ENCODE measurements at places on chromosomes 5 and 9.

GRCh38 chr9:123035791-123036190, 2.3 kb downstream of the GPR21 start:
- no peak for DNase-seq

- DNase-seq = peak; percentile 55
Measured at GRCh38 chr5:82406205-82406773, 128.1 kb upstream of the RPS23 start.

DNA sequence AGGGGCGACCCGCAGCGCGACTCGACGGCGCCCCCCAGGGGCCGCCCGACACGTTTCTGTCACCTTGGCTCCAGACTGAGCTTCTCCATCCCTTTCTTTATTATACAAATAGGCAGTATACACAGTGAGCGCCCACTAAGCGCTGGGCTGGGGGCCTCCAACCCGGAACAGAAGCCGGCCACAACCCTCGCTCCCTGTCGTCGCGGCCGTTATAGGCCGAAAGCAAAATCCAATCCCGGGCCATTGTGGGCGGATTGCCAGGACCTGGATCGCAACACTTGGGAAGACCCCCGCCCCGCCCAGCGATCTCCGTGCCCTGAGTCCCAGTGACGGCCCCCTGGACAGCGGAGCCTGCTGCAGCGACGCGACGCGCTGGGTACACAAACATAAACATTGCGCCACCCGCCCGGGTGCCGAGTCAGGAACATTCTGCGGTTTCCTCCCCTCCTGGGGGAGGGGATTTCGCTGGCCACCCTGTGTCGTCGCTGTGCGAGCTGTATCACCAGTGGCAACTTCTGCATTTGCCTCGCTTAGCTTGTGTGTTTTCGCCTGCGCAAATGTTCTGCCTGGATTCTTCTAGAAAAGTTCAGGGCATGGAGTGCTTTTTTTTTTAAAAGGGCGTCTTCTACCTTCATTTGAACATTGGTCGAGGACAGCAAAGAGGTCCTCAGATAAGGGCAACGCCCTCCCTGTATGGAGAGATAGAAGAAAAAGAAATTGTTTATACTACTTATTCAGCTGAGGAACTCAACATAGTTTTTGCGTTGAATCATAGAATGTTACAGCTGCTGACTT, 1.3 kb upstream of the DUSP1 start:
- peak; percentile 96 for DNase-seq

DNA sequence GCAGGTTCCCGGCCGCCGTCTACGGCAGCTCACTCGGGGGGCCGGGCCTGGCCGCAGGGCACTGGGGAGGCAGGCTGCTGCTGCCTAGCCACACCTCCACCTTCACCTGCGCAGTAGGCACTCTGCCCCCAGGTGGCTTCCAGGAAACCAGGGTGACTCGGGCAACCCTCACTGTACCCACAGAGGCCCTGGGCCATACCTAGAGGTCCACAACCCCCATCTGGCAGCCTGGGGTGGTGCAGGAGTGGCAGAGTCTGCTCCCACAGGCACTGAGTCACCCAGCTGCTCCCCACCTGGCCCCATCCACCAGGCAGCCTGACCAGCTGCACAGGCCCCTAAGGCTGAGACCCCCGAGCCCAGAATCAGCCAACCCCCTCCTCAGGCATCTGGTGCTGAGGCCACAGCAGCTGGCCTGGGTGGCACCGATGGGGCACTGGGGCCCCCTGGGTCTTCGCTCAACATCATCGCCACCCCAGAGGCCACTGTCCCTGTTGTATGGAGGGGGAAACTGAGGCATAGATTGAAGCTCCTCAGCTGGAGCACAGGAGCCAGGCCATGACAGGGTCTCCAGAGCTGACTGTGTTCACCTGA, 70.2 kb downstream of the KCNT1 start:
- no peak for DNase-seq

GRCh38 chr5:124662181-124662781, 84.2 kb downstream of the ZNF608 start:
- no peak for DNase-seq

DNA sequence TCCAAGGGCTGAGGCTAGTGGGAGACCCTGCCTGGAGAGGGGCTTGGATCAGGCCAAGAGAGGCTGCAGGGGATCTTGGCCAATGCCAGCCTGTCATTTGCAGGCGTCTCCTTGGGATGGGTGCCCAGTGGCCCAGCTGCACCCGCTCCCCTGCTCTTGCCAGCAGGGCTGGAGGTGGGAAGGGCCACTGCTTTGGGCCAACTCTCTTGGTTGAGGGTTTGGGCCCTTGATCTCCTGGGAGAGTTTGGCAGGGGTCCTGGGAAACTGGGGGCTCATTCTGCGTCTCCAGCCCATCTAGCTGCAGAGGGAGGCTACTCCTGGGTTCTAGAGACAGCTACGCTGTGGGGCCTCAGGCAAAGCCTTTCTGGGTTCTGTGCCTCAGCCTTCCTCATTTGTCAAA, 10.5 kb downstream of the PSD2 start:
- no peak for DNase-seq

DNA sequence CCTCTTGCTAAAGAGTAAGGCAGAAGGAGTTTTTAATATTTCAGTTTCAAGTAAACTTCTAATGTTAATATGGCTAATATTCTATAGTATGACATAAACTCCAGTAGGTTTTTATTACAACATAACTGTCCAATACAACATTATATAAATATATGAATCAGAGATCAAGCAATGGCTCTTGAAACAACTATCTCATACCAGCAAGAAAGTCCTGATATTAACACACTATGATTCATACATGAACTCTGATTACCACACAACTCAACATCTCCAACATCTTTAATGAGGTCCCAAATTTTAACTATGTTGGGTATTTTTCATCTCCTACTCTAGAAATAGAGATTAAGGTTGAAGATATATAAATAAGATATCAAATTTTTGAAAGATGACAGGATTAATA, 878.3 kb downstream of the TLE1 start:
- DNase-seq = peak; percentile 76

DNA sequence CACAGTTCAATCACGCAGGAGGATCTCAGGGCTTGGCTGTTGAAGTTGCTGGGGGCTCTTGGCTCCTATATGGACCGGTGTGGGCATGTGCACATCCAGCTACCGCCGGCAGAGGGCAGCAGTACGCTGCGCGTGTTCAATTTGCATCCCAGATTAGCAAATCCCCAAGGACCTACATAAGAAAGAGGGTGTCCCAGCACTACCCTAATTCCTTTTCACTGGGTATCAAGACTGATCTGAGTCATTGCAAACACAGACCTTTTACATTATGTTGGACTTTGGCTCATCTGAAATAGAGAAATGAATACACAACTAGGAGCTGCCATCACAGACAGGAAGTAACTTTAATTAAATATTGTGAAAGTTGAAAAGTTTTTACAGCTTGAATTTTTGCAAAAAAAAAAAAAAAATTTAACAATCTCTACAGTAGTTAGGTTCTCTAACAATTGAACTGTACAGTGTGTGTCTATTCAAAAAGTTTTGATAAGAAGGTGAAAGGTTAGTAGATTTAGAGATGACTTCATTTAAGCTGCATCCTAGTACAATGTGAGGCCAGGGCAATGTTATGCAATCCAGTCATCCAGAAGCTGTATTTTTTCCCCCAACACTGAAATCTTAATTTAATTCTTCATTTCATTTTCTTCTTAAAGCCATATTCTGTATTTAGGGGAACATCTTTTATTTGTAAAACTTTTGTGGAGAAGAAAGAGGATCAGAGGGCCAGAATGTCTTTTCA, 404.0 kb downstream of the EBF1 start:
- DNase-seq = peak; percentile 57
